ENCODE measurements at places on chromosomes 4 and X.

GRCh38 chr4:111945014-111945413, 200.2 kb upstream of the FAM241A start:
- DNase-seq = no peak

- no peak for DNase-seq
Observed at GRCh38 chr4:158941895-158942294, 161.0 kb upstream of the RAPGEF2 start.

DNA sequence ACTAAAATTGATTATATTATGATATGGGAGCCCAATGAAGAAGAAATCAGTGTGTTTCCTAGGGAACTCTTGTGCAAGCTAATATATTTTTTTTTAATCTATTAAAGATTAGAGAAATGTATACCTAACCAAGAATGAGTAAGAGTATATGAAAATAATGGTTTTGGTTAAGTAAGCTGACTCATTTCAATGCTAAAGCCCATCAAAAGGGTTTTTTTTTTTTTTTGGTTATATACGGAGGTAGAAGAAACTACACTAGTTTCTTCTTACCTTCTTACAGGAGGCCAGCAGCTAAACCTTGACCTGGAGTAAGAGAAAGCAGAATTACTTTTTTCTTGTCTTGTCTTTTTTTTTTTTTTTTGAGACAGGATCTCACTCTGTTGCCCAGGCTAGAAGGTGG, 27.5 kb downstream of the RUFY3 start:
- no peak for DNase-seq

DNA sequence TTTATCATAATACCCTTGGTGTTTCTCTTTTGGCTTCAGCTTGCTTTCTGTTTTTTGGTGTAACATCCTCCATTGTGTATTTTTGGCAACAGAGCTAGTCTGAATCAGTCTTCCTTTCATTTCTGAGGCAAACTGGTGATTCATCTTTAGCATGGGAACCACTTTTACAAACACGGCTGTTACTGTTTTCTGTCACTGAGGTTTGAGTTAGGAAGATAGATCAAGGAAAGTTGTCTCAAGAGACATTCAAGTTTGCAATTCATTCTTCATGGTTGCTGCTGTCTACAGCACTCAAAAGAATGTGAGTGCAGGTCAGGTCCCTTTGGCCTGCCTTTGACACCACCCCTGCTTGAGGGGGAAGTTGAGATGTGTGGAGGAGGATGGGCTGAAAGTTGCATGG, 36.3 kb downstream of the IL21 start:
- DNase-seq = no peak

DNA sequence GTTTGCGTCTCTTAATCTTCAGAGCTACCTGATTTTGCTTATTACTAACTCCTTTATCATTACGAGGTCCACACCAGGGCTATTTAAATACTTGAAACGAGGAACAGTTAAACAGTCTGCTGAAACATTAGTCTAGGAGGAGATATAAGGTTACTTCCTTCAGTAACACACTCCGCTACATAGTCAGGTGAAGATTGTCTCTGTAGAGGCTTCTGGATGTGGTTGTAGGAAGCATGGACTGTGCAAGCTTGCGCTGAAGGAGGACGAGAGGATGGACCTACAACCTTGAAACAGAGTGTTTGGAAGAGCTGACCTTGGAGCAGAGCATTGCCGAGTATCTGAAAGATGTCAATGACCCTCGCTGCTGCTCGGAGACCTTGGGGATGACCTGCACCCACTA, at the start of gene CLRN2:
Gene CLRN2 (plus strand): TSS at position 301 of the 400 bp plus-strand sequence. CDS start 102 bp downstream, outside the sequence.
- DNase-seq = no peak

Data from SK-N-MC (cell line).